Epithelial cell of prostate (primary cell): ENCODE measurements at places on chromosomes 6 and 20.

GRCh38 chr6:21070620-21071019, 522.9 kb upstream of the SOX4 start:
- no peak for DNase-seq

DNA sequence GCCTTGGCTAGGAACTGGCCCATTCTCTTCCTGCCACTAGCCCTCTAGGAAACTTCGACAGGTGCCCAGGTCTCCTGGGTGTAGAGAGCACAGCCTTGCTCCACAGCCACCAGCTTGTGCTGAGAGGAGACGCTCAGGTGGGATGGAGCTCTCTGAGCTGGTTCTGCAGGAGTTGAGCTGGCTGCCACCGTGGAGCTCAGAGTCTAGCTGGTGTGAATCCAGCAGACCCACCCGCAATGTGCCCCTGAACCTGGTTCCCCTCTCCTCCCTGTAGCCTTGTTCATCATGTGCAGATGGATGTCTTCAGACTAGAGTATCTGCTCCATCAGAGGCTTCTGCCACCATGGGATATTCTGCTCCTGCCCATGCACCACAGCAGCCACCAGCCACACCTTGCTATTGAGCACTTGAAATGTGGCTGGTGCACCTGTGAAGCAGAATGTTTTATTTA, 222.5 kb downstream of the SYNDIG1 start:
- no peak for DNase-seq

- no peak for DNase-seq
These were observed 42.4 kb downstream of the EZR start for GRCh38 chr6:158776737-158777136.

DNA sequence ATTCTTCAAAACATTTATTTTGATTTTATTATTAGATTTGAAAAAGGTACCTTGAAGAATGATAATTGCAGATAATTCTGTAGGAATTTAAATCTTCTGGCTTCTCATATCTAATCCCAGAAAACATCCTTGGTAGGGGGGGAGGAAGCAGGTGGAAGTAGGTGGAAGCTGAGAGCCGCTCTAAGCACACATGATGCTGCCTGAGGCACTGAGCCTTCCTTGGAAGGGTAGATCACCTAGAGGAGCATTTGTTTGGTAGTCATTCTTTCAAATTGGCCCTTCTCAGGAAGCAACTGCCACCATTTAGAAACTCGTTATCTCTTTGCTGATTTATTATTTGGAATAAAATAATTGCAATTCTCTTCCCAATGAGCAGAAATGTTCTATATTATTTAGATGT, 623.3 kb downstream of the CD109 start:
- no peak for DNase-seq

GRCh38 chr6:35736982-35737412, at the start of gene ARMC12:
Gene ARMC12, plus strand, starts transcription at chr6:35737032. Its CDS starts 77 bp downstream, at chr6:35737109.
- DNase-seq, result no peak

DNA sequence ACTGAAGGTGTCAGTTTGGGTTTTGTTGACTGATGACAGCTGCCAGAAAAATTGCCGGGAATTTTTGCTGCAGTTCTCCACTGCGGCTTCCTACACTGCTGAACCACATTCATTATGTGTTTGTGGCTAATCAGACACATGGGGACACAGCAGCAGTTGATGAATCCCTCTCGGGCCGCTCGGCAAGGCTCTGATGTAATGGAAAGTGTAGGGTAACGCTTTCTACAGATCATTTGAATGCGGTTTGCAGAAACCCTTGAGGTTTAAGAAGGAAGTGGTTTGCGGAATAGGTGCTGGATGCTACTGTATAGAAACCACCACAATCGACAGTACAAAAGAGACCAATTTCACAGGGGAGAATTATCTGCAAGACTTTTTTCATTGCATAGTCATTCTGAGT, 138.7 kb upstream of the SASH1 start:
- no peak for DNase-seq

- DNase-seq, result no peak
These were observed 64.5 kb upstream of the PMEPA1 start for GRCh38 chr20:57774111-57774880.

- DNase-seq, result no peak
These were observed 27.5 kb upstream of the TAF8 start for GRCh38 chr6:42022755-42023384.
